Stimulated activated CD4-positive, alpha-beta T cell treated with anti-CD3 and anti-CD28 coated beads, Interleukin-15, amount 100 ng/mL, for 1 hour (primary cell): ENCODE measurements at places on chromosomes 3 and 15.

DNA sequence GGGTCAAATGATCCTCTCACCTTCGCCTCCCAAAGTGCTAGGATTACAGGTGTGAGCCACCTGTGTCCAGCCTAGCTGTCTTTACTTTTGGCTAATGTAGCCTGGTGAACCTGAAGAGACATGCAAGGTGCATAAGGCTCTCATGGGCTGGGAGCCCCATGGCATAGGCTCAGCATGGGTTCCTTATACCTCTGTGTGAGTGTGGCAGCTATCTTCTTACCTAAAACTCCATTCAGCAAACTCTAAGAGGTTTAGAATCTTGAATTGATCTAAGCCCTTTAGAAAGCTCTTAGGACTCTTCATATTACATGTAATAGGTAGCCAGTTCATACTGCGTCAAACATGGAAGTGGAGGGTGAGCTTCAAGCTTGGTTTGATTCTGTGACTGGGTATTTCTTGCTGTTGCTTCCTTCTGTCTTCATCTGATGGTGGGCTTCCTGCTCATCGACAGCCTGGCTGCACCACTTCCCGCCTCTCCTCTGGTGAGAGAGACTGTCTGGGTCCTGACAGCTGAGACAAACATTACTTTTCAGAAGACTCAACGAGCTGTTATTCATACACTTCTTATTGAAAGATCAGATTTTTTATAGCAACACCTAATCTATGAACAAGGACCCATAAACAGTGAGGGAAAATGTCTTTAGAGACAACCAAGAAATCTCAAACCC is 19.2 kb upstream of the TKT start:
- DNase-seq, result no peak

- DNase-seq, result no peak
These were observed 213.3 kb downstream of the EPHB1 start for GRCh38 chr3:135008326-135008725.

DNA sequence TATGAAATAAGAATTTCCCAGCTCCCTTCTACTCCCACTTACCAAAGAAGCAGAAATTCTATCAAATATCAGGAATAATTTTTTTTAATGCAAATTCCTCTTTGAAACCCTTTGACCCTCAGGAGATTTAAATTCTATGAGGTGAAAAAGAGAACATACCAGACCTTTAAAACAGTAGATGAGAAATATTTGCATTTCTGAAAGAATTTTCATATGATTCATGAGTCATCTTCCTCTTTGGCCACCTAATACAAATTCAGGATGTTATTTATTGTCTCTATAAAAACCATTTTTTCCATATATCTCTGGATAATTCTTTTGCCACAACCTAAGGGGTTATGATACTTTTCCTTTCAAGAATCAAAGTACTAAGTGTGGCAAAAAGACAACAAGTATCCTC is 67.3 kb upstream of the ST3GAL6 start:
- no peak for DNase-seq

DNA sequence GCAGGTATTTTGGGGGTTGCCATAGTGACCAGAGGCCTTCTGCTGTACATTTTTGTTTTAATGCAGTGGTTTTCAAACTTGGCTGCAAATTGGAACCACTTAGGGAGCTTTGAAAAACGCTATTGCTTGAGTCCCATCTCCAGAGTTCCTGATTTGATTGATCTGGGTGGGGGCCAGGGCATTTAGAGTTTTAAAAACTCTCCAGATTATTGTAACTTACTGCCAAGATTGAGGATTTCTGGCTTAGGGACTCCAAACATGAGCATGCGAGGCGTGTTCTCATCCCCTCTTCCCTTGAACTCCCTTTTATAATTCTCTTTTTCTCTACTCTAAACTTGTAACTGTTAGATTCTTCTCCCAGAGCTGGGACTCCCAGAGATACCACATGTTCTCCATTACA is 340.8 kb upstream of the SUCLG2 start:
- no peak for DNase-seq

GRCh38 chr3:32296251-32297204 is 58.0 kb downstream of the CMTM8 start:
- DNase-seq, result peak; percentile 28

DNA sequence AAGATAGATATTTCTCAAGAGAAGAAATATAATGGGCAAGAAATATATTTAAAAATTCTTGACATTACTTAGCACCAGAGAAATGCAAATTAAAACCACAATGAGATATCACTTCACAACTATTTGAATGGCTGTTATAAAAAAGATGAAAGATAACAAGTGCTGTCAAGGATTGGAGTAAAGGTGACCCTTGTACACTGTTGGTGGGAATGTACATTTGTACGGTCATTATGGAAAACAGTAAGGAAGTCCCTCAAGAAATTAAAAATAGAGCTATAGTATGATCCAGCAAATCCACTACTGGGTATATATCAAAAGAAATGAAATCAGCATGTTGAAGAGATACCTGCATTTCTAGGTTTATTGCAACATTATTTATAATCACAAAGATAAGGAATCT is 326.4 kb downstream of the GBE1 start:
- DNase-seq, result no peak

DNA sequence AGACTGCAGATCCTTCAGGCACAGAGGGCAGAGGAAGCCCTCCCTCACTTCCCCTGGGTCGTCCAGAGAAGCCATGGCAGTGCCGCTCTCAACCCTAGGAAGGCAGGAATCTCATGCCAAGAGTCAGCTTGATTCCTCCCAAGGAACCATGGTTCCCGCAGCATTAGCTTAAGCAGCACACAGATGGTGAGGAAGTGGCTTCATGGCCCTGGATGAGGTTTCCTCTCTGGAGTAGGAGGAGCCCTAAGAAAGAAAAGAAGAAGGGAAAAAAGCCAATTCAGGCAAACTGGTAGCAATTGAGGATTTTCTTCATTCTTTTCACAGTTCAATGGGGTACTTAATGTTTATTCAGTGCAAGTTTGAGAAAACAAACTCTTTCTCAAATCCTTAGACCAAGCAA is 2.9 kb downstream of the RBSN start:
- no peak for DNase-seq

- DNase-seq, result no peak
These were observed 125.4 kb upstream of the CPNE4 start for GRCh38 chr3:132160198-132160597.

GRCh38 chr3:136332776-136333175 is 82.6 kb downstream of the PCCB start:
- DNase-seq, result no peak

DNA sequence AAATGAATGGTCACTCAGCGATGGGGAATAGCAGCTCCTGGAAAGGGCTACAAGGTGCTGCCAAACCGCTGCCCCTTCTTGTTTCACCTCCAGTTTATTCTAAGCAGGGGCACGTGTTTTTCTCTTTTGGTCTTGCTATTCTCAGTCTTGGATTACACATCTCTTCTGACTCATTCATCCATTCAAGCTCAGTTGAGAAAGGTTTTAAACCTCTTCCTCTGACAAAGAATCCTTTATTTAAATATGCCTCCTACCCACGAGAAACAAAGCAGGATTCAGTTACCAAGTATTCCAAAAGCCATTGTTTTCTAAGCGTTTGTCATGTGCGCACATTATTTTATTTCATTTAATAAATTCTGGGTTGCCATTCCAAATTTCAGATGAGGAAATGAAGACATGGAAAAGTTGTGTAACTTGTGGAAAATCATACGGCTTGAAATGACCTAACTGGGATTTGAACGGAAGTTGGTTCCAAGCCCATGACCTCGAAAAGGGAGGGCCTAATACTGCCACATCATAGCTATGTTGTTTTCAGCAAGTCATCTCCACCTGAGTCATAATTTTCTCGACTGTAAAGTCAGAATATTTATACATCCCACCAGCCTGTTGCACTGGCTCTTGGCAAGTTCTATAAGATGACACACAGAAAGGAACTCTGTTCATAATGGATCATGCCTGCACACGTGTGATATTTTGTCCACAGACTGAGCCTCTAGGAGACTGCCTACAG is 292.0 kb upstream of the SLCO3A1 start:
- DNase-seq, result no peak

- DNase-seq, result no peak
These were observed 387.3 kb downstream of the EPHA3 start for GRCh38 chr3:89494734-89495133.

GRCh38 chr3:25854214-25854613 is 64.3 kb downstream of the OXSM start:
- DNase-seq, result no peak

GRCh38 chr3:55876560-55876959 is 389.5 kb upstream of the WNT5A start:
- DNase-seq, result no peak

DNA sequence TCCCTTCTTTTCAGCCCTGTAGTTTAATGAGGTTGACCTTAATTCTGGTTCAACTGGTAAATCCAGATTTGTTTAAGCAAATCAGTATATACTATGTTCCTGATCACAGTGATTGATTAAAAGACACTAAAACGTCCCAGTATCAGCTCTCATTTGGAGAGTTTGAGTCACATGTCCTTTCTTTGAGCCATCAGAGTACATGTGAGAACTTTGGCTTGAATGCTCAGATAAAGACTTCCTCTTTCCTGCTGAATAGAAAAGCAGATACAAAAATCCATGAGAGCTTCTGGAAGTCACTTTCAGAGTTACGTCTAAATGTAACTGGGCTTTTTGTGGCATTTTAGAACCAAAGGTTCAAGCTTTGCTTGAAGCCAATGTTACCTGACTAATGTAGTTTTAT is 341.8 kb upstream of the SATB1 start:
- no peak for DNase-seq

DNA sequence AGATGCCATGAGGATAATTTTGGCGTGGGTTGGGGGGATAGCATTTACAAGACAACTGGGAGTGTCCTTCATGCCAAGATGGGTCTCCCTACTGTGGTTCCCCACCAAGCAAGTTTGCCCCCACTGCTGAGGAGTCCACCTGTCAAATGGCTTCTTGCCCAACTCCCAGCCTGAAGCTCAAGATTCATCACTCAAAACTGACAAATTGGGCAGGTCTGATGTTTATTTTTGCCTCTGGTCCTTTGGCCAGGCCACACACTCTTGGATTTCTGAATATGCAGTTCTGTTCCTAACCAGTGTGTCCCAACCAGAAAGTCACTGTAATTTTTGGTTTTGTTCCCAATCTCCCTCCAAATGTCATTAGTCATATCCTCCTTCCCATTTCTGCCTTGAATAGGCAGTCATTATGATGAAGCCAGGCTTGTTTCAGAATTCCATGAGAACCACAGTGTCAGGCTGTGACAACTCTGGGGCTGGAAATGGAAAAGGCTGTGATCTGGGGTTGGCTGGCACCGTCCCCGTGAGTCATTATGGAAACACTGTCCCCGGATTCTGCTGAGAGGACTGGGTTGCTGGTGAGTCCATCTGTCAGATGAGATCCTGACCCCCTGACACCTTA is 29.3 kb upstream of the MEF2A start:
- no peak for DNase-seq

DNA sequence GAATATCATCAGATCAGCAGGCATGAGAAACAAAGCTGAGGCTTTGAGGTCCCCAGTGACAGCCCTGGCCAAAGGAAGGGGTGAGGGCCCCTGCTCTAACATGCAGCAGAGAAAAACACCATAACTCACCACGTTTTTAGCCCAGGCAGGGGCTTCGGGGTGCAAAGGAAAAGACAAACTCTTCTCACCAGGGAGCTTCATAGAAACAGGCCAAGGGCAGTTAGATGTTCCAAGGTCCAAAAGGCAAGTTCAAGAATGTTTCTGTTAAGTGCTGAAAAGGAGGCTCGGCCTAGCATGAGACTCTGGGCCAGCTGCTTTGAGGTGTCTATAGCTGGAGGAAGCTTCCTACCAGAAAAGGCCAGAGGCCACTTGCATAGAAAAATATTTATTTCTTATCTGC is 608.4 kb upstream of the CFAP20DC start:
- no peak for DNase-seq

- no peak for DNase-seq
These were observed 12.4 kb downstream of the CIB1 start for GRCh38 chr15:90221246-90221900.

- no peak for DNase-seq
These were observed 317.8 kb downstream of the LPP start for GRCh38 chr3:188471723-188472122.

- DNase-seq, result no peak
These were observed 28.8 kb downstream of the SUMF1 start for GRCh38 chr3:4438296-4438695.

- DNase-seq, result no peak
These were observed 398.6 kb upstream of the WNT5A start for GRCh38 chr3:55885721-55886120.

DNA sequence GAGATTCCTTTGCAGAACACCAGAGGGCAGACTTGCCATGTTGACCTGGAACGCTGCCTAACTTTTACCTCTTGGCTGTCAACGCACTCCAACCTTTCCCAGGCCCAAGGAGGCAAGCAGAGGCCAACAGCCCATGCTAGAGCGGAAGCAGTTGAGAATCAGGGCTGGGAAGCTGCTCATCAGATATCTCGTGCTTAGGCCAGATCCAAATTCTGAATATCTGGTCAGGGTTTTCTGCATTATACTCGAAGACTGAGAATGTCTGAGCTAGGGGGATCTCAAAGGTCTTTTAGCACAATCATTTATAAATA is 2.5 kb downstream of the XIRP1 start:
- DNase-seq, result no peak

DNA sequence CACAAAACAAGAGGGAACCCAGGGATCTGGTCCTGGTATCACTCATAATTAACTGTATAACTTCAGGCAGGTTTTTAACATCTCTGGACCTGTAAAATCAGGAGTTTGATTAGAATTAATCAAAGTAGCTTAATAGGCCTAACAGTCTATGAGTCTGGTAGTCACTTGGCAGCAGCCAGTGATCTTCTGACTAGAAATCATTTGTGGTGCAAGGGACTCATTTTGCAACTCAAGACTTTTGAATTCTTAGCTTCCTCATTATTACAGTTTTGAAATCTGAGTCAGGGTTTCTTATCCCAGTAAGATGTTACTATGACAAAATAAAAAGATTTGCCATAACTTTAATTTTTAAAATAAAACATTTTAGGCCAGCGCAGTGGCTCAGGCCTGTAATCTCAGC is 70.8 kb downstream of the TMCC1 start:
- no peak for DNase-seq

- no peak for DNase-seq
These were observed 8.1 kb downstream of the SLC33A1 start for GRCh38 chr3:155846119-155846518.

DNA sequence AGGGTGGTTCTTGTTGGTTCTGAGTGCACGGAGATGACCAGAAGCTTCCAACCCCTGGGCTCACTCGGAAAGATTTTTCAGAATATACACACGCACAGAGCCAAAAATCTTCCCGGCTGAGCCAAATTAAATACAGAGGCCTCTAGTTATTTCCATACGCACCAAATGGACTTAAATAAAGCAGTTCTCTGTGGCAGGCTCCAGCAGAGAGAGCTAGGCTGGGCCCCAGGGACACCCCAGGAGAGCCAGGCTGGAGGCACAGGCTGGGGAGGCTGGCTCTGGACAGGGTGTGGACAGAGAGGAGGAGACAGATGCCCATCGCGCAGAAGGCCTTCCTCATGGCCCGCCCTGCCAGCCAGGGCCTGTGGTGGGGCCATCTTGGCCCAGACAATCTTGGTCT is 115.9 kb downstream of the IQSEC1 start:
- DNase-seq, result no peak
